AG09319 (cell line): ENCODE measurements at places on chromosomes 13 and 19.

- no peak for DNase-seq
Observed at GRCh38 chr13:51924756-51925544, 63.2 kb downstream of the CCDC70 start.

GRCh38 chr13:84569366-84569765 lies 687.1 kb upstream of the SLITRK1 start:
- DNase-seq: no peak

DNA sequence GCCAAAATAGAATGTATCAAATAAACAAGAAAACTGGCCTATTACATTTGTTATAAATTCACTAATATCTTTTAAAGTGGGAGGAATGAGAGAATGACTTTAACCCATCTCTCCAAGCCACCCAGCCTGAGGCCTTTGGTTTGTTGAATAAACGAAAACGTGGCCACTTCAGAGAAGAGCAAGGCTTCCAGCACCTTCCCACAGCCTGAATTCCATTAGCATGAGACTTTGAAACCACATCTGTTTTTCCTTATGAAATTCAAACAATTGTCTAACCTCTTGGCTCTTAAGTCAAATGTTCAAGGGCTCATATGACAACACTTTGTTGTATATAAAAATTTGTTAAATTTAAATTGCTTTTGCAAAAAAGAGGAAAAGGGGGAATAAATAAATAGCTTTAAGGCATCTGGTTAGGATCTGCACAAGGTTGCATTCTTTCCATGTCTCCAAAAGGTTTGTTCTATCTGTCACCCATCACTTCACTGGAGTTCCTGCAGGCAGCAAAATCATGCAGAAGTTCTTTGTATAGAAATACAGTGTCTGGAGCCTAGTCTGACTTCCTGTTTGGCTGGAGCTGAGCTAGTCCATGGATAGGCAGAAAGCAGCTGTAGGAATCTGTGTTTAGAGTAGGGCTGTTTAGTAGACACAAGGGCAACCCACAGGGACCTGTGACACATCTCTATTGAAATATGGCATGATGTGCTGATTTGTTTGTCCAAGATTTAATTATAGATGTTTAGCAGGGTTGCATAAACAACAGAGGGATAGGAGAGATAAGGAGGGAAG lies 502.3 kb downstream of the KCTD12 start:
- DNase-seq: peak; percentile 80

DNA sequence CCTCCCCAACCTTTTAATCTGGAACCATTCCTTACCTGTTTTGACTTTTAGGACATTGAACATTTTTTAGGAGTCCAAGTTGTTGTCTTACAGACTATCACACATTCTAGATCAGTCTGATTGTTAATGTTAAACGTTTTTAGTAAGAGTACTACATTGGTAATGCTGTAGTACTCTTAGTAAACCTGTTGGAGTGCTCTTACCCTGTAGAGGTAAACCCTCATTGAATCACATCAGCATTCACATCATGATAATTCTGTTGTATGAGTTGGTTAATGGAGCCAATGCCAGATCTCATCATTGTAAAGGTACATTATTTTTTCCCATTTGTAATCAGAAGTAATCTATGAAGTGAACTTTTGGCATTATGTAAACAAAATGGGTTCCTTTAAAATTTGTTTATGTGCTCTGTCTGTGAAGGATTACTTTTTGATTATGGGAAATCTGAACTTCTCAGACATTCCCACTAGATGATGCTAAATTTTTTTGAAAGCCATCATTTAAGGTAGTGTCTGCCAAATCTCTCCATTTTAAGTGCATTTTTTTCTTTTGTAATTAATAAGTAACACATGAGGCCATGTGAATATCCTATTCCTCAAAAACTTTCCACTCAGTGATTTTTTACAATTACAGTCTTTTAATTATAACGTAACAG lies 55.2 kb downstream of the VWA8 start:
- peak; percentile 30 for DNase-seq

DNA sequence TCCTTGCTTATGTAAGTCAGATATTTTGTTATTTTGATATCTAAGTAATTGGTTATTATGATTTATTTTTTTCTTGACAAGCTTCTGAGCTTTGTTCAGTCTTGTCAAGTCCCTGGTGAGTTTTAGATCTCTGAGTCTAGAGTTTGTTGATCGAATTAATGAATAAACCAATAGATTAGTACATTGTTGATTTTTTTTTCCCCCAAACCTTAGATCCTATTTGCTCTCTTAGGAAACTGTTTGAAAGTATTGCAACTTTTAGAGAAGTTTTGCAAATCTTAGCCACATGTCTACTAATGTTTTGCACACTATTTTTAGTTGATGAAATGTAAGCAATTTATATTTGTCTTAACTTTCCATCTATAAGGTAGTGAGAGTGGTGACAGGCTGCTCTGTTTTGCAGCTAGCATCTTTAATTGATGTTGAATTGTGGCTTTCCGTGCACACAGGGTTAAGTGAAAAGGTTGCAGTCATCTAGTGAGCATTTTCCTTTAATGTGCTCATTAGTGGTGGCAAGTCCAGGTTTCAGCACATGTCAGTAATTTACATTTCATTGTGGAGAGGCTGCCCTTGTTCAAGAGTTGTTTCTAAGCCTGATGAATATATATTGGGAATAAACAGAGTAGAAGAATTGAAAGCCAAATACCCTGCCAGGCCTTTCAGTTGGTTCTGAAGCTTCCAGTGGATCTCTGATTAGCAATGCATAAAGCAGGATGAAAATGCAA lies 86.3 kb downstream of the PCCA start:
- no peak for DNase-seq

- DNase-seq: no peak
Observed at GRCh38 chr13:84870190-84870589, 929.0 kb downstream of the SLITRK6 start.

DNA sequence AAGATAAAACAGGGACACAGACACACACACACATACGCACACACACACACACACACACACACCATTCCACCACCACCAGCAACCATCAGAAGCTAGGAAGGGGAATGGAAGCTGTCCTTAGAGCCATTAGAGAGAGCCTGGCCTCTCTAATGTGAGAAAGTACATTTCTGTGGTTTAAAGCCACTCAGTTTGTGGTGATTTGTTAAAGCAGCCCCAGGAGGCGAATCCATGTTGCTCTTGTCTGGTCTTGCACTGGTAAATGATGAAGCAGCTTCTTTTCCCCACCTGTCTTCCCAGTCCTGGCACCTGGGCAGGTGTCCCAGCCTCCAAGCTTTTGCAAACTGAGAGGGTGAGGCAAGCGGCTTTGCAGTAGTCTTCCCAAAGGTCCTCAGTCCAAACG lies 118.9 kb upstream of the KL start:
- no peak for DNase-seq

DNA sequence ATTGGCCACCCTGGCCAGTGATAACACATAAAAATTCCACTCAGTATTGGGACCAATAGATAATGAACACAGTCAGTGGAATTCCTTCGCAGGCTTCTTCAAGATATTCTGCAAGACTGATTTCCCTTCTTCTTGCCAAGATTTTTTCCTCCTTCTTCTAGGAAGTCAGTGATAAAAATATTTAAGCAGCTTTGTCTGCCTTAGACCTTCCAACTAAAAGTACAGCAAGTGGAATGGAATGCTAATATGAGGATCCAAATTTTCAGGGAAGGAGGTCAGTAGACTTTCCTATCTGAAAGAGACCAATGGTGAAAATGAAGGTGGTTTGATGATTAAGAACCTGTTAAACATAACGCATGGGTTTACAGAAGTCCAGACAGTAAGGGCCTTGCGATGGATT lies 9.6 kb downstream of the STARD13 start:
- DNase-seq: no peak

DNA sequence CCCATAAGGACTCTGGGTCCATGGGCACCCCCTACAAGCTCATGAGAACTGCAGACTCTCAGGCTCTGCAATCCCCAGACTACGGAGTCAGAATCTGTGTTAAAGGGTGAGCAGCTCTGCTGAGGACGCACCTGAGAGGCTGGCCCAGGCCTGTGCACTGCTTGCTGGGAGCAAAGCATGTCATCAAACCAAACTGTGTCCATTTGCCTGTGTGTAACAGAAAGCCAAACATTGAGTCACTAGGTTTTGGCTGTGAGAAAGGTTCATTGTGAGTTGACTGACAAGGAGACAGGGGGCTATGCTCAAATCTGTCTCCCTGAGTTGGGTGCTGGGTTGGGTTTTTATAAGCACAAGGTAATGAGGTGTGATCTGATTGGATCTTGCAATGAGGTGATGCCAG lies 22.1 kb upstream of the MTIF3 start:
- no peak for DNase-seq

DNA sequence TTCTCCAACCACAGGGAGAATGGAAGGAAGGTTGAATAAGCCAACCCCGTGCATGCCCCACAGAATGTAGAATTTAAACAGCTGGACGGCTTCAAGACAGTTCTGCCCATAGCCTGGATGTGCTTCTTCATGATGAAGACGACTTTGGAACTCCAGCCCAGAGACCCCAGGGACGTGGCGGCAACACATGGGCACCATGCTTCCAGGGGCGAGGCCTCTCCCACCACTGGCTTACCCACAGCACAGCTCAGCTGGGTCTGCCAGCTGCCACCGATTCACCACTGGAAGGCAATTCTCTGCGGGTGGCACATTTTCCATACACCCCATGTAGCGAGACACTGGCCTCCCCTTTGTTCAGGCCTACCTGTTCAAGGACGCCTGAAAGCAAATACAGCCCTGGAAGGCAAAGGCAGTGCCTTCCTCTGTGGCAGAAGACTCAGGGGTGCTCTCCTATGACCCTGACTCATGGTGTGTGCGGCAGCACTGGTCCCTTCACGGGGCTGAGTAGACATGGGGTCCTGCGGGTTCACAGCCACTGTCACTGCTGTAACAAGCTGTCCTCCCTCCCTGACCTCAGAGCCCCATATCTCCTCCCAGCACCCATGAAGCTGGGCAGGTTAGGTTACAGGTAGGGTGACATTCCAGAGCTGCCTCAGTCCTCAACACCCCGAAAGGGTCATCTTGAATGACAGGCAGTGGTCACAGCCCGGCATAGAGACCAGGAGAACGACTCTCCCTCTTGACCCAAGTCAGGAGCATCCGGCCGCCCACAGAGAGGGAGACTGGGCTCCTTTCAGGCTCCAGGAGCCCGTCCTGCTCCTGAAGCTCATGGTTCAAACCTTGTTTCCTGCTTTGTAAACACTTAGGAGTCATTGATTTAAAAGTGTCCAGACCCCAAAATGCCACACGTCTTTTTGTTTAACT lies 72.7 kb downstream of the SPACA7 start:
- no peak for DNase-seq

DNA sequence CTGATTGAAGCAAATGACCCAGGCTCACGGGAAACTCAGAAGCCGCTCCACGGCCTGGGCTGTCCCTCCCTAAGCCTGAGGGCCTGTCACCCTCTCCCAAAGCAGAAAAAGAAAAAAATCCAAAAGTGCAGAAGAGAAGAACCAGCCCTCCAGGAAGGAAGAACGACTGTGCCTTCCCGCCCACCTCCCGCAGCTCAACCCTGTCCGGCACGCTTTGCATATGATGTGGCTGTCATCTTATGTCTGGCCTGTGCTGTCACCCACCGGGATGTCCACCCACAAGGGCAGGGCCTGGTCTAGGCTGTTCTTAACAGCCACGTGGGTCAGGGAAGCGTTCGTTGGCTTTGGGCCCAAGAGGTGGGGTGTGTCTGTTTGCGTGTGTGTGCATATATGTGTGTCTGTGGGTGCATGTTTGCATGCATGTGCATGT lies 13.7 kb downstream of the ZBTB7A start:
- DNase-seq: no peak

DNA sequence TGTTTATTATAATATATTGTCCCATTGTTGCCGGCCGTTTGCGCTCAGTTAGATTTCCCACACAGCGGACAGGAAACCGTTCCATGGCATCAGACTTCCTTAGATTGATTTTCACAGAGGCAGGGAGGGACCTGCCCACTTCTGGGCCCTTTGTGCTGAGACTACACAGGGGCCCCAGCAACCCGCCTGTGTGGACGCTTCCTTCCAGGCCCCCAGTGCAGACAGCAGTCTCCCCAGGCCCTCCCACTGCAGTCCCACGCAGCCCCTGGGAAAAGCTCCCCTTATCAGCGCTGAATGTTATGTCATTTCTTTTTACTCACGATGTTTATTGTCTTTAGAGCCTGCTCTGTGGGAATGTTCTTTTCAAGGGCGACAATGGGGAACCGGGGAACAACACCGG lies 351.7 kb upstream of the ARGLU1 start:
- DNase-seq: no peak

DNA sequence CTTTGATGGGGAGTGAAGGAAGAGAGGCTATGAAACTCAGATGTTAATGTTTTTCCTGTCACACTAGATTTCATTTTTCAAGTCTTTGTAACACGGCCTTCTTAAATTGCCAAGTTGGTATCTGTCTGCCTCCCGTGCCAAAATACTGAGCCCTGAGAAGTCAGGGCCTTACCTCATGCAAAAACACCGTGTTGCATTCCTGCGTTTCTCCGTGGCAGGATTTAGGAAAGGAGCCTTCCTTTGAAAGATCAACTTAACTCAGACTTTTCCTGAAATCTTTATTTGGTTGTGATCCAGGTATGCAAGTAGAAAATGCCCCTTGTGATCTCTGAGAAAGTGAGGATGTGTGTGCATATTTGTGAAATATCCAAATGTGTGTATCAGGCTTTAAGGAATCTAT lies 1291.0 kb upstream of the SLC10A2 start:
- DNase-seq: no peak

DNA sequence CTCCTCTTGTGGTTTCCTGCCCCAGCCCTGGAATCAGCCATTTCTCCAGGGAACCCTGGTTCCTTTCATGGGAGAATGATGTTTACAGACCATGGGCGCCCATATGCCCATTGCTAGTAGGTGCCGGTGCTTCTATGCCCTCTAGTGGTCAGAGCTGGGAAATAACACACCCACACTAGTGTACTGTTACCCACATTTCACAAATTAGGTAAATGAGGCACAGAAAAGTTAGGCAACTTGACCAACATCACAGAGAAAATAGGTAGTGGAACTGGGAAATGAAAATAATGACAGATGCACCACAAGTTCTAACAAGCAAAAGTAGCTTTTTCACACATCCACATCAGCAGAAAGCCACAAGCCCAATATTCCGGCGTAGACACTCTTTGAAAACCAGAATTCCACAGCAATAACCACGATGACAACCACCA lies 1.3 kb upstream of the CEACAM3 start:
- DNase-seq: no peak

- DNase-seq: no peak
Observed at GRCh38 chr13:54424344-54424743, 1395.7 kb downstream of the OLFM4 start.

DNA sequence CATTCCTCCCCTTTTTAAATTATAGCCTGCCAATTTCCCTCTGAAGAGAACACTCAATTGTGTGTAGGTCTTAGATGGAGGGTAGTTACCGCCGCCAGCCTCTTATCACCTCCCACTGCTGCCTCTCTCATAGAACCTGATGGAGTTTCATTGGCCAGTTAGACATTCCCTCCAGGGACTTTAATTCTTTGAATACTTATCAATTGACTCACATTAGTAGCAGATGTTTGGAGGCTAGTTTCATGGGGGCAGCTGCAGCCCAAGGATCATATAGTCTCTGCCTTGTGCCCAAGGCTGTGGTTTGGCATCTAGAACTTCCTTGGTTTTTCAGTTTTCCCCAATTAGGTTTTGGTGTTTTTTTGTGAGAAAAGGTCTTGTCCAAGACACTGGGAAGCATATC lies 318.9 kb upstream of the HTR2A start:
- peak; percentile 24 for DNase-seq

GRCh38 chr13:47206111-47206510 lies 309.3 kb upstream of the HTR2A start:
- no peak for DNase-seq

- no peak for DNase-seq
Observed at GRCh38 chr13:51440381-51440780, 12.5 kb downstream of the INTS6 start.

- DNase-seq: no peak
Observed at GRCh38 chr13:25218019-25218418, 45.9 kb upstream of the AMER2 start.

GRCh38 chr19:17006579-17006978 lies 20.0 kb downstream of the CPAMD8 start:
- DNase-seq: no peak
